Fibroblast of lung (primary cell): ENCODE measurements at places on chromosomes 5 and 9. TPM values are rescaled to one million over a fixed set of nuclear protein-coding genes. Genes with fewer than 3 reads are reported as not detected.

The SEMA6A gene
- 0.17 and 0.26 TPM in 2 replicates for total RNA-seq

The C1QTNF3 gene
- 1.0 and 1.2 TPM in 2 replicates for total RNA-seq

The OR1J2 gene
- total RNA-seq = 0.26 and 0.33 TPM in 2 replicates

DNA sequence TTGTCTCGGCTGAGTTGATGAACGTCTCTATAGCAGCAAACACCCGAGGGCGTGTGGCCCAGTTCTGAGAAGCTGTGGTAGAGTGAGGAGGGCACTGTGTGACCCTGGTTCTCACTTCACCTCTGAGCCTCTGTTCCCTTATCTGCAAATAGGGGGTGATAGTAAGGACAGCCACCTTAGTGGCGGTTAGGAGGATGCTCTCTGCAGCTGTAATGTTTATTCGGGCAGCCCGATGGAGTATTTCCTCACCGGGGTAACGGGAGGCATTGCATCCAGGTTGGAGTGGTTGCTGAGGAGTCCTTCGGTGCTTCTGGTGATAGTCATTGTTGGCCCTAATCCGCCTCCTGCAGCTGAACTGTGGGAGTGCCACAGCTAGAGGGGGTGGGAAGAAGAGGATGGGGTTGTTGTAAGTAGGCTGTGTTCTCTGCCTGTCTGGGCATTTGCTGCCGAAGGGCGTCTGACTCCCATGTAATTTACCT, 13.9 kb downstream of the PRRC2B start:
- no peak for DNase-seq

DNA sequence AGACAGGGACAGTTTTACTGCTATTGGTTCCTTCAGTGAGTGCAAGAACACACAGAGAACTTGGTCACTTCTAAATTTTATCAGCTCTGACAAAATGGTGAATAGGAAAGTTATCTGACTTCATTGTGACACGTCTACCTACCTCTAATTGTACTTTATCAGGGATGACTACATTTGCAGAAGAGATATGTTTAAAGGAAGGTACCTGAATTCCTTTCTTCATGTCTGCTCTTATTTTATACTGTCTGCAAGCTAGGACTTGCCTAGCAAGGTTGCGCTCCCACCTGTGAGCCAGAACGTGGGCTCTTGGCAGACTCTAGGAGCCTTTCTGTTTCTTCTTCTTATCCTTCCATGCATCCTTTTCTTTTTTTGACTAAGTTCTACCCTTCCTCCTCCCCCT, 1.6 kb downstream of the SLC27A6 start:
- DNase-seq = no peak

- DNase-seq = no peak
Measured at GRCh38 chr5:13945271-13945670, 783 bp upstream of the DNAH5 start.

GRCh38 chr9:19371942-19372341, 8.1 kb downstream of the RPS6 start:
- DNase-seq = no peak

- no peak for DNase-seq
Measured at GRCh38 chr5:160657068-160657507, 194.9 kb downstream of the ATP10B start.

DNA sequence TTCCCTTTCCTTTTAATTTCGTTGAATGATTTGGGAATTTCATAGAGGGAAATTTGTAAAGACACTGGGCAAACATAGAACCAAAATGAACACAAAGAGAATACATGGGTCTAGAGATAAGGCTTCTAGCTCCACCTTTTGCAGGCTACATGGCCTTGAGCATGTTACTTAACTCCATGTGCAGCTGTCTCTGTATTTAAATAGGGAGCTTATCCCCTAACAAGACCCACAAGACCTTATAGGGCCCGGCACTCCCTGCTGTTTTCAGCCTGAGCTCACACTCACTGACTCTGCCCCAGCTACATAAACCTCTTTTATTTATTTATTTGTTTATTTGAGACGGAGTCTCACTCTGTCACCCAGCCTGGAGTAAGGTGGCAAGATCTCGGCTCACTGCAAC, 30.6 kb upstream of the TLE1 start:
- DNase-seq = no peak

- DNase-seq = no peak
Measured at GRCh38 chr5:159456261-159456660, 126.0 kb upstream of the IL12B start.
